Vagina (tissue), 2 donors: ENCODE measurements at places on chromosomes 3 and 15.

- DNase-seq = no peak
Observed at GRCh38 chr3:71701251-71701762, 23.9 kb downstream of the EIF4E3 start.

DNA sequence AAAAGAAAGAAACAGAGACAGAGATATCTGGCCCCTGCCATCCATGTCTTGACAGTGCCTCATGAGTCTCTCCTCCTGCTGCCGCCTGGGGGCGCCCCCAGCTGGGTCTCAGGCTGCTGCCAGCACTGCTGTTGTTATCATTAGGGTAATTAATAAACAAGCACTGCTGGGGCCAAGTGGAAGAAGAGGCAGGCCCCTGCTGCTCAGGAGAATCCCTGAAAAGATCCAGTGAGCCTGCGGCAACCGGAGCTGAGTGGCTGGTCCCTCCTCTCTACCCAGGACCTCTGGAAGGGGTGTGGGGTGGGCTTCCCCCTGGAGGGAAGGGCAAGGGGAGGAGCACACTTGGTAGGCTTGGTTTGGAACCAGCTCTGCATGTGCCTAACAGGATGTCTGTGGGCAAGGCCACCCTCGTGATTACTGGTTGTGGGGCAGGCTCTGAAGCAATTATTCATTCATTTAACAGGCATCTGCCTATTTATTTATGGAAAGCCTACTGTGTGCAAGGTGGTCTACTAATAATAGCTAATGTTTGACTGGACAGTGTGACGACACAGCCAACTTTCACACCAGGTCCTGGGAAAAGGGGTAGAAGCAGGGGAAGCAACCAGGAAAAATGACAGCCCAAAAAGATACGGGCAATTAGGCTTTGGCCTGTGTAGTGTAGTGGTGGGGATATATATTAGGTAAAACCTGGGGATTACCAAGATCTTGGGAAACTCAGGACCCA, 1.2 kb upstream of the TYRO3 start:
- DNase-seq = no peak

DNA sequence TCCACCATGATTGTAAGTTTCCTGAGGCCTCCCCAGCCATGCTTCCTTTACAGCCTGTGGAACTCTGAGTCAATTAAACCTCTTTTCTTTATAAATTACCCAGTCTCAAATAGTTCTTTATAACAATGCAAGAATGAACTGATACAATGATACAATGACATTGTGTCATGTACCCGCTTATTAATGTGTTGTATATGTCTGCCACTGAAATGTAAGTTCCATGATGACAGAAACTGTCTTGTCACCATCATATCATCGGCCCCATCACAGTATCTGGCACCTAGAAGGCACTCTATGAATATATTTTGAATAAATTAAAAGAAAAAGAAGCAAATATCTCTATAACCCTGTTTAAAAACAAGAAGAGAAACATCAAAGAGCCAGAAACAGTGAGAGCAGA, 29.6 kb downstream of the FEZF2 start:
- DNase-seq = no peak

- DNase-seq = no peak
Observed at GRCh38 chr15:88586401-88587162, 34.6 kb upstream of the AEN start.

- no peak for DNase-seq
Observed at GRCh38 chr3:53046171-53047170, 598 bp upstream of the SFMBT1 start.

DNA sequence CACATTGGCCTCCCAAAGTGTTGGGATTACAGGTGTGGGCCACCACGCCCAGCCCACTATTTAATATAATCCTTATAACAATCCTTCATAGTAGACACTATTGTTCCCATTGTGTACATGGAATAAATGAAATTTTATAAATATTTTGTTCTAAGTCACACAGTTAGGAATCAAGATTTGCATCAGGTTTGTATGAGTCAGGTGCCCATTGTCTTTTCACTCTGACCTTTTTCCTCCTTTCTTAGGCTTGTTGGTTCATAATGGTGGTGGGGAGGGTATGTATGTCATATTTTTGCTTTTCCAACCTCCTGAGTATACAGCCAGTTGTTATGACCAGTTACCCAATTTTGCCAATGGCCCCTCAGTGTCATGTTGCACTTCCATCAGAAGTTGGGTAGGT, 18.0 kb upstream of the SLC30A4 start:
- DNase-seq = no peak

- DNase-seq = no peak
Observed at GRCh38 chr3:191105418-191105817, 93.6 kb upstream of the OSTN start.

DNA sequence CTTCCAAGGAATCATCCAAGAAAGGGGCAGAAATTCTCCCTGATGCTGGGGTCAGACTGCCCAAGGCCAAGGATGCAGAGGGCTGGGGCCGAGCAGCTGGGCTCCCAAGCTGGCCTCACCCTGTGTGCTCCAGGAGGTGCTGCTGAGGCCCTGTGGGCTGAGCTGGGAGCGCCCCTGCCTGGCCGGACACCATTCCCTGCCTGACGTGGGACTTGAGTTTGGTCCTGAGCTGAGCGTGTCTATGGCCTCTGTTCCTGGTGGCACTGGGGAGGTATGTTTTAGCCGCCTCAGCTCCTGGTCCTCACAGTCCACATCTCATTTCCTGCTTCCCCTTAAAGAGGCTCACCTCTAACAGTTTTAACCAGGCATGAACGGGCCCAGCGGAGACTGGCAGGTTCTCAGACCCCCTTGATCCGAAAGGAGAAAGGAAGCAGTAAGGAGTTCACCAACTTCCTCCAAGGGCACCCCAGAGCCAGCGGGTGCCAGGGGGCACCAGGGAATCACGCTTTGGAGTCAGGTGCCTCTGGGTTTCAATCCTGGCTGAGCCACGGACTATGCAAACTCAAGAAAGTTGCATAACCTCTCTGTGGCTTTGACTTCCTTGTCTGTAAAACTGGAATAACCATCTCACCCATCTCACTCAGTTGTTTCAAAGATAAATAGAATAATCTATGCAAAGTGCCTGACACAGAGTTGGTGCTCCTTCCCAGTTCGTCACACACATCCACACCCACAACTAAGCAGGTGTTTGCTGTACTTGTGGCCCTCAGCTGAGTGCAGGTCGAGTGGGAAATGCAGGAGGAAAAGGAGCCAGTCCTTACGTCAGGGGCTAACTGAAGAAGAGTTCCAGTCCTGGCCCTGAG, 48.6 kb downstream of the SLC12A8 start:
- no peak for DNase-seq

- no peak for DNase-seq
Observed at GRCh38 chr3:106629215-106629832, 747.9 kb upstream of the CCDC54 start.

- DNase-seq = no peak
Observed at GRCh38 chr15:63599401-63600000, 2.3 kb downstream of the FBXL22 start.

GRCh38 chr15:93298901-93299300, 209.9 kb upstream of the RGMA start:
- no peak for DNase-seq

DNA sequence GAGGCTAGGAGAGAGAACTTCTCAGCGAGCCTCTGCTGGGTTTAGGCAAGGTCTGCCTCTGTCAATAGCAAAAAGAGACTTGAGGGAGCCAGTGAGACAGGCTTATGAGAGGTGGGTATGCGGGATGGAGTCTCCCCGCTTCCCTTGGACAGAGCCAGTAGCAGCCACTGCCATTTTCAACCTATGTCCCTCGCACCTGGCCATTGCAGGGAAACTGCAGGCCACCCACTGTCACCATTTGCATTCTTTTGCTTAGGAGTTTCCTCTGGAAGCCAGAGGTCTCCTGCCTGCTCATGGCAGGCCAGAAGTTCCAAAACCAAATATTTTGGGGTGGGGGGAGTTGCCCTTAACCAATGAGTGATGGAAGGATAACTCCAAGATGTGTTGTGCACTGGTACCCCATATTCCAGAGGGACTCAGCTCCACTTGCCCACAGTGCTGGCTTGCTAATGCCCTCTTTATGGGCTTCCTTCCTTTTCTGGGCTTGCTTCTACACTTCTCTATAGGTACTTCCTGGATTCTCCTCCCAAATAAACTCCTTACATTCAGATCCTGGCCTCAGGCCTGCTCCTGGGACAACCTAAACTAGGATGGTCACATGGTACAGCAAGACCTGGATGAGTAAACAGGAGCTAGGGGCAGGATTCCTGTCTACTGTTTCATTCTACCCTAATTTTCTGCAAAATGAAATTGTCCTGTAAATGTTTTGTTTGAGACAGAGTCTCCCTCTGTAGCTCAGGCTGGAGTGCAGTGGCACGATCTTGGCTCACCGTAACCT, 108.9 kb upstream of the PROK2 start:
- no peak for DNase-seq

DNA sequence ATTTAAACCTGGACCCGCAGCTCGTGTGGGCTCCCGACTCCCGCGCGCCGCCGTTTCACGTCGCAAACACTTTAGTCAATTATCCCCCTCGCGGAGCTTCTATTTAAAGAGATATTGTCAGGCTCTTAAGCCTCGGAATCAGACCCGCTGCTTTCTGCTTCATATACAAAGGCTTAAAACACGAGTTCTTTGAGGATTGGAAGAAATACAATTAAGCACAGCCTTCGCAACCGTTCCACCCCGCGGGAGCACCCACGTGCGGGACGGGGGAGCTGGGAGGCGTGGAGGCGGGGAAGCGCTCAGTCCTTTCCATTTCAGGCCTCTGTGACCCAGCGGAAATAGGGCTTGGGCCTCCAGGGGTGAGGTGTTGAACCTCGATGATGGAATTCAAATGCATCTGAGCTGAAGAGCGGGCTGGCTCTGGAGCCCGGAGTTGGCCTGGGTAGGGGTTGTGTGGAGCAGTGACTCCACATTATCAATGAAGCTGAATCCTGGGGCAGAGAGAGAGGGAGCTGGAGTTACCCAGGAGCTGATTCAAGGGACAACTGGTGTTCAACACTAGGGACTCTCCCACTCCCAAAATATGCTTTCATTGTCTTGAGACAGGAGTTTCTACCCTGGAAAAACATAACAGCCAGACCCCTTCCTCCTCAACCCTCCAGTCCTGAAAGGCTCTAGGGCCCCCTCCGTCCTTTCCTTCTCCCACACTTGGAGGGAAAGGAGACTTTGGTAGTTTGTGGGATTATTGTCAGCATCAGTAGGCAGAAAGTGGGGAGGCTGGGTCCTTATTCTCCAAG, 2.4 kb downstream of the ANKRD63 start:
- no peak for DNase-seq

DNA sequence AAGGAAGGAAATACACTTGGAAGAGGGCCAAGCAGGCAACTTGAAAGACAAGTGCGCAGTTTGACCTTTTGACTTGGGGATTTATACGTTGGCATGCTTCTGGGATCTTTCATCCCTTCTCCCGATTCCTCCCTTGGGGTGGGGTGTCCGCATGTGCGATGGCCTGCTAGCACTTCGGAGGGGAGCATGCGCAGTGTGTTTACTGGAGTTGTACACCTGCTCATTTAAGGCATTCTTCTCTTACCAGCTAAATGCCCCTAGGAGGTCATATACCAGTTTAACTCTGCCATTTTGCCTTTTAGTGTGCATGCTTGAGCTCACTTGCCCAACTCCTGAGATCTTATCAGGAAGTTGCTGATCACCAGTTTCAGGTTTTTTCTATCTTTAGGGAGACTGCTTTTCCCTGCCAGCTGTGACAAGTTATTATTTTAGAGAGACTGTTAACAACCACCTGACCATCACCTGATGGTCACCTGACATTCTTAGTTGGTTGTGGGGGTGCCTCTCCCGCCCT, 63.5 kb downstream of the BFSP2 start:
- DNase-seq = no peak

- DNase-seq = no peak
Observed at GRCh38 chr3:66898155-66898554, 100.0 kb upstream of the KBTBD8 start.

DNA sequence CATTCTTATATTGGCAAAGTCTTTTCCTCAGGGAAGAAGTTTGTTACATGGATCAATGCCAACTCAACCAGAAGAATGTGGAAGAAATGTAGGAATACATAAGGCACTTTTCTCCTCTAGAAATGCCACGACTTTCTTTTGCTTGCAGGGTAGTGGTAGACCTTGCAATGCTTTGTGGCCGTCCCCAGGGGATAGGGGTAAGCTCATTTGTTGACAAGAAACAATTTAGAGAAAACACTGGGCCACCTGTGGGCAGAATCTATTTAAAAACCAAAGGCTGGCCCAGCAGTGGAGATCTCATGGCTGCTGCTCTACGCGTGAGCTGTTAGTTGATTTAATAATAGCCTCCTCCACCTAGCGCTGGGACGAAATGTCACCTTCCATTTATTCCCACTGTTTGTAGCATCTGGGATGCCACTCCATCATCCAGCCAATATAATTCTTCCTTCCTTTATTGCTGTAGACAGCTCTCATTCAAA, 64.6 kb upstream of the PFN2 start:
- DNase-seq = no peak

GRCh38 chr15:69403594-69403993, 10.6 kb upstream of the KIF23 start:
- no peak for DNase-seq

DNA sequence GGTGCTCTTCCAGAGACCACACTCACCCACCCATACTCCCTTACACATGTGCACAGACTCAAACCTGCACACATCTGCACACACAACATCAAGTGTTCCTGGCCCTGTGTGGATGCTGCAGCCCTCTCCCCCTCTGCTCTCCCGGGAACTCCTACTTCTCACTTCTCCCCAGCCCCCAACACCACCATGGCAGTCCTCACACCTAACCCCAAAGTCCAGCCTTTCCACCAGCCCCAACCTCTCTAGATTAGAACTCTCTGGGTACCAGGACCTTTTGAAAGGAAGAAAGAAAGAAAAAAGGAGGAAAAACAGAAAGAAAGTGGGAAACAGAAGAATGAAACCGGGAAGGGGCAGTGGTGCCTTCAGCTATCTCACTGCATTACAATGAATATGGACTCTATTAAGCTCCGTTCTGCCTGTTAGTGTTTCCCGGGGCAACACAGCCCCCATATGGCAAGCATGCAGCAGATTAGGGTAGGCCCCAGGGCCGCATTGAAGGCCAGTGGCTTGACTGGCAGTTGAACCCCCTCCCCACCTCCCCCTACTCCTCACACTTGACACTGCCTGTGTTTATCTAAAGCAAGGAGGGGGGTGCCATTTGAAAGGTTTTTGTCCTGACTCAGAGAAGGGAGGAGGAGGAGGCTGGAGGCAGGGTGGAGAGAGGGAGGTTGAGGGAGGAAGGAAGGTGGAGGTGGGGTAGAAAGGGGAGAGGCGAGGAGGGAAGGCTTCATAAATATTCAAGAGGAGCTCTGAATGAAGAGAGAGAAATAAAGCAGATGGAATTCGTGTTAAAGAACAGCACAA, 30.1 kb downstream of the BOC start:
- no peak for DNase-seq

GRCh38 chr3:119690043-119690656, 12.7 kb upstream of the CFAP91 start:
- DNase-seq = no peak
